Pancreas (tissue), 10 donors: ENCODE measurements at places on chromosomes 5 and 9. TPM values are rescaled to one million over a fixed set of nuclear protein-coding genes. Genes with fewer than 3 reads are reported as not detected.

SPINK4 gene
- total RNA-seq: not detected

FAM221B gene
- not detected for total RNA-seq

PCDHB8 gene
- 2.6 TPM for total RNA-seq

TRIP13 gene
- total RNA-seq: 0.90 TPM

ORM2 gene
- total RNA-seq: not detected

KCNN2 gene
- total RNA-seq: 3.0 TPM

TMEM141 gene
- 31.0 TPM for total RNA-seq

BAAT gene
- total RNA-seq: 1.7 TPM

NXNL2 gene
- total RNA-seq: 0.84 TPM

SV2C gene
- total RNA-seq: 0.06 TPM

JMY gene
- 9.4 TPM for total RNA-seq

EGFLAM gene
- total RNA-seq: 0.97 TPM

RGS7BP gene
- total RNA-seq: 0.09 TPM

FOXD4L6 gene
- not detected for total RNA-seq

MARCOL gene
- total RNA-seq: not detected

ACOT12 gene
- 0.06 TPM for total RNA-seq

TTC33 gene
- total RNA-seq: 7.2 TPM

ANKRD34B gene
- total RNA-seq: not detected

SLC34A1 gene
- not detected for total RNA-seq

CBY3 gene
- total RNA-seq: not detected

RANBP3L gene
- total RNA-seq: 0.43 TPM

PCDH12 gene
- 0.55 TPM for total RNA-seq
